Stimulated activated CD8-positive, alpha-beta memory T cell treated with anti-CD3 and anti-CD28 coated beads, Interleukin-4, amount 100 ng/mL, for 4 hours (primary cell): ENCODE measurements at places on chromosomes 1 and 21.

DNA sequence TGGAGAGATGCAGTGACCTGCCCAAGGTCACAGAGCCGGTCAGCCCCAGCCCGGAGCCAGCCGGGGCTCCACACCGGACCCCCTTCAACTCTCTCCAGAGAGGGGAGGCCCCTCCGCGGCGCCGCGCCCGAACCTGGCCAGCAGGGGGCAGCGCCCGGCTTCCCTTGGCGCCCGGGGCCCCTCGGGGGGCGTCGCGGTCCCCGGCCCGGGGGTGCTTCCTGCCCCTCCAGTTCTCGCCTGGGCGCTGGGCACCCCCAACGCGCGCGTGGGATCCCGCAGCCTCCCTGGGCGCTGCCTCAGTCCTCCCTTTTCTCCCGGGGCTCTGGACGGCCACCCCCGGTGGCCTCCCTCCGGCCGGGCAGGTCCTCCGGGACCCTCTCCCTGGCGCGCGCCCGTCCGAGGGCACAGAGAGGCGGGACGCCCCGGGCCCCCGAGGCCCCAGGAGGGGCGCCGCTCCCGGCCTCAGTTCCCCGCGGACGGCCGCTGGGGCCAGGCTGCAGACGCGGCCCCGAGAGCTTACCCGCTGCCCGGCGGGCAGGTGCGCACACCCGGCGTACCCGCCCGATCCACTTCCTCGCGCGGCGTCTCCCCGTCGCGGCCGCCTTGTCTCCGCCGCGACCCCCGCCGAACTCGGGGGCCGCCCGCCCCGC, 406 bp downstream of the HTR1D start:
- no peak for DNase-seq

DNA sequence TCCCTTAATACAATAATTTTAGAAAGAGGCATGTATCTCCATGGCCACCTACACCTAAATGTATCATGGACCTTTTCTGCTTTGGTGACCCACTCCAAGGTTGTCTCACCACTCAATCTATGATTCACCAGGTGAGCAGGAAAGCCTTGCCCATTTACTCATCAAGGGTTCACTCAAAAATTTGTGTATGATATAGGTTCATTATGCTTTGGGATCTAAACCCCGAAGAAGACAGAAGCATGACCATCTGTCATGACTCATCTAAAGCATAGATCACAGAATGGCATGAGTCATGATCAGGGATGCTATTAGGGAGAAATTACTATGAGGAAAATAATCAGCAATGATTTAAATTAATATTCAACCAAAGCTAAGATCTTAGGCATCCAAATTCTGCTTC, 38.5 kb downstream of the PYHIN1 start:
- no peak for DNase-seq

GRCh38 chr1:41018018-41018410, 3.5 kb downstream of the SLFNL1 start:
- DNase-seq: no peak

GRCh38 chr1:61183471-61184039, 101.2 kb downstream of the NFIA start:
- DNase-seq: no peak
